ENCODE measurements at places on chromosomes 6 and 20. TPM values are rescaled to one million over a fixed set of nuclear protein-coding genes. Genes with fewer than 3 reads are reported as not detected.

- DNase-seq: no peak
These were observed 98.5 kb upstream of the CDYL start for GRCh38 chr6:4677751-4678065.

SYTL3 gene
- 1.7 TPM for total RNA-seq

- DNase-seq: no peak
These were observed 5.8 kb upstream of the SDCBP2 start for GRCh38 chr20:1334761-1335160.

RPS6KA2 gene
- 26.3 TPM for total RNA-seq

- no peak for DNase-seq
These were observed 61.6 kb upstream of the HS3ST5 start for GRCh38 chr6:114404339-114404955.

Data from hepatocyte (in vitro differentiated cells).